NCI-H187 treated with DMSO at 0.1 percent for 48 hours (cell line): ENCODE measurements at places on chromosomes 16 and 17.

DNA sequence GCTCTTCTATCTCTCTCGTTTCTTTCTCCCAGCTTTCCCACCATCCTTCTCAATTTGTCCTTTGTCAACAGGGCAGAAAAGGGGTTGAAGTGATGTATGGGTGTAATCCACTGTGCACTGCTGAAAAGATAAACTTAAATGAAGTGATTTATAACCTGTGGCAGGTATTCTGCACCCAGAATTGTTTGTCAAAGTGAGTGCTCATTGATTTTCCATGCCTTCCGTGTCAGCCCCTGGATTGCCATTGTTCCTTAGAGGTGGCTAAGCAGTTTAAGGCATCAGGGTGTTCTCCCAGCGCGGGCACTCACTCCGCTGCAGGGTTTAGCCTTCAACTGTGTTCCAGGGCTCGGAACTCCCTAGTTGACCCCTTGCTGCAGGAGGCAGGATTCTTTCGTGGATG is 82.9 kb downstream of the PITPNC1 start:
- DNase-seq: no peak

GRCh38 chr16:5447734-5448133 is 350.1 kb upstream of the EEF2KMT start:
- DNase-seq: no peak

DNA sequence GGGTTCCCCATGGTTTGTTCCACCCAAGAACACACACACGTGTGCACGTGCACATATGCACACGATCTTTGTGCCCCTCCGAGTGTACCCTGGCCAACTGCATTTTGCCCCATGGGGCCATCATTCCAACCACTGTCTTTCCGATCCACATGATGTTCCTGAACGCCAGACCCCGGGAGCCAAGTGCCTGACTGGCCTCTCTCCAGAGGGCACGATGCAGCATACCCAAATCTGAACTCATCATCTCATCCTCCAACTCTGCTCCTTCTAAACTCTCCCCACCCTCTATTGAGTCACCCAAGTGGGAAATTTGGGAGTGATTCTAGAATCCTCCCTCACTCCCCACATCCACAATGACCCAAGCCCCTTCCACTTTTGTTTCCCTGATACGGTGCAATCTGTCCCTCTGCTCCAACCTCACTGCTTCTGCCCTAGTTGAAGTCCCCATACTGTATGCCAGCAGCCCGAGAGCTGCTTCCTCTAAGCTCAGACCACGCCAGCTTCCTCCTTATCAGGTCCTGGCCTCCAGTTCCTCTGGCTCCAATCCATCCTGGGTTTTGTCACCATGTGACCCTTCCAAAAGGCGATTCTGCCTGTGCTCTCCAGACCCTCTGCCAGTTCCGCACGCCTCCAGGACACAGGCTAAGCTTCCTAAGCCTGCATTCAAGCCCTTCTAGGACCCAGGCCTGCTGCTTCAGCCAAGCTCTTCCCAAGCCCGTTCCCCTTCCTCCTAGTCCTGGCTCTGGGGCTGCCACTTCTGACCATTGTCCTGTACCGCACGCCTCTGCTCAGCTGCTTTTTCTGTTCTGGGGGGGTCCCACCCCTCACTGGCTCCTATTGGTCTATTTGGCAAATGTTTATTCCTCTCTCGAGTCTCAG is 10.1 kb upstream of the TMEM208 start:
- DNase-seq: no peak

DNA sequence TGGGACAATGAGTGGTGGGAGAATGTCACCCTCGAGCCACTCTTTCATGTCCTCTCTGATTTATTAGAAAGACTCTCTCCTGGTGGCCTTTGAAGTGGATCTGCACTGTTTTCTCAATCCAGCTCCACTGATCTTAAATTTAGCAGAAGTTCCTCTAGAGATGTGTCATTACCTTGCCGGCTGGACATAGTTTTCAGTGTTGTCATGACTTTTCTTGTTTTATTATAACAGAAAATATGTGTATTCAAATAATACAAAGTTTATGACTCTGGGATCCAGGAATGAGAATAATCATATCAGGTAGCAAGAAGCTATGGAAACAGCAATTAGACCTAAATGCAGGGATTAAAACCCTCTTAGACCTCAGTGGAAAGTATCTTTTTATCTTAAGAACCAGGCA is 247.5 kb upstream of the ELAC2 start:
- no peak for DNase-seq

DNA sequence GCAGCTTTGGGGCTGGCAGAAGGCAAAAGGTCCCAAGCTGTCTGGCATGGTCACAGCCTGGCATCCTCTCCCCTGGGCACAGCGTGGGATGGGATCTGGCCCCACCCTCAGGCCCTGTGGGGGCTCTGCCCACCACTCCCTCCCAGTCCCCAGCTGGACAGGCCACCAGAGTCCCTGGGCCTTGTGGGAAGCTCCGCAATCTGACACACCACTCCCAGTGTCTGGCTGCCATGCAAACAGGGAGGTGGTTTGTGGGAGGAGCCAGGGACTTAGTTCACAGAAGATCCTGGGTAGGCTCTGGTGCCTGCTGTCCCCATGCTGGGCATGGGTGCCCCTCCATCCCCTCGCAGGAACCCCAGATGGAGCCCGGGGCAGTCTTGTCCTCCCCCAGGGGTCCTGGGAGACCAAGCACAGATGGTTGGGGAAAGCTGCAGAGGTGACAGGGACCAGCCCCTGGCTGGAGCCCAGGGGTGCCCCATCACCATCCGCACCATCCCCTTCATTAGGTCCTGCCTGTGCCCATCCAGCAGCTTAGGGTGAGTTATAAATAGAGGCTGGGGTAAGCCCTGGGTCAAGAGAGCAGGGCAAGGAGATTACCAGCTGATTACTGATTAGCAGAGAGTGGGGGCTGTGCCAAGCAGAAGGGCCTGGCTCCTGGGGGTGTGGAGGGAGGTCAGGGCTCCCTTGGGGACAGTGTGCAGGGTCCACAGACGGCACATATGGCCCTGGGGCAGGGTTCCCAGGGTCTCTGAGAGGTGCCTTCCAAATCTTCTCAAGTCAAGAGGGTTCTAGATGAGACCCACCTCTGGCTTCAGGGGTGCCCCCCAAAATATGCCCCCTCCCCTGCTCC is 6.2 kb downstream of the FSCN2 start:
- no peak for DNase-seq

DNA sequence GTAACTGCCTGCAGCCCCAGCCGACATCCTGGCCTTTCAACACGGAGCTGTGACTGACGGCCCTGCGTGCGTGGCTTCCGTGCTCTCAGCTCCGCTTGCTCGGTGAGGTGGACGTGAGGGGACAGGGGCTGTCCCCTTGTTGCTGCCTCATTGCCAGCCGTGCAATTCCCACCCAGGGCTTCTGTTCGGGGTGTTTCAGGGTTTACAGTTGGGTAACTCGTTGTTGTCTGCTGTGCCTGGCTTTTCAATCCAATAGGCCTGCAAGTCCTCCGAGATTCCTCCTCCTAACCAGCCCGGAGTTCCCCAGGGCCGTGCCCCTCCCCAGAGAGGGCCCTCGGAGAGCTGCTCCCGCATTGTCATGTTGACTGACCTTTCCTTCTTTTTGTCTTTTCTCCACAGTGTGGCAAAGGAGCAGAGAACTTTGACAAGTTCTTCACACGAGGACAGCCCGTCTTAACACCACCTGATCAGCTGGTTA is 31.4 kb upstream of the CACNG5 start:
- DNase-seq: no peak
